ENCODE measurements at places on chromosomes 12 and 14. TPM values are rescaled to one million over a fixed set of nuclear protein-coding genes. Genes with fewer than 3 reads are reported as not detected.

Gene SRRM4
- not detected for total RNA-seq

Gene THTPA
- 22.2 TPM for total RNA-seq

Gene SNX6
- total RNA-seq, result 81.6 TPM

Gene ZFHX2
- 0.03 TPM for total RNA-seq

Gene DNAH10
- total RNA-seq, result 4.2 TPM

Gene PXN
- 24.5 TPM for total RNA-seq

Gene TMEM117
- total RNA-seq, result 6.2 TPM

Gene TRPV4
- total RNA-seq, result not detected

Gene TRIM9
- total RNA-seq, result 0.31 TPM

Gene CDK17
- 13.9 TPM for total RNA-seq

DNA sequence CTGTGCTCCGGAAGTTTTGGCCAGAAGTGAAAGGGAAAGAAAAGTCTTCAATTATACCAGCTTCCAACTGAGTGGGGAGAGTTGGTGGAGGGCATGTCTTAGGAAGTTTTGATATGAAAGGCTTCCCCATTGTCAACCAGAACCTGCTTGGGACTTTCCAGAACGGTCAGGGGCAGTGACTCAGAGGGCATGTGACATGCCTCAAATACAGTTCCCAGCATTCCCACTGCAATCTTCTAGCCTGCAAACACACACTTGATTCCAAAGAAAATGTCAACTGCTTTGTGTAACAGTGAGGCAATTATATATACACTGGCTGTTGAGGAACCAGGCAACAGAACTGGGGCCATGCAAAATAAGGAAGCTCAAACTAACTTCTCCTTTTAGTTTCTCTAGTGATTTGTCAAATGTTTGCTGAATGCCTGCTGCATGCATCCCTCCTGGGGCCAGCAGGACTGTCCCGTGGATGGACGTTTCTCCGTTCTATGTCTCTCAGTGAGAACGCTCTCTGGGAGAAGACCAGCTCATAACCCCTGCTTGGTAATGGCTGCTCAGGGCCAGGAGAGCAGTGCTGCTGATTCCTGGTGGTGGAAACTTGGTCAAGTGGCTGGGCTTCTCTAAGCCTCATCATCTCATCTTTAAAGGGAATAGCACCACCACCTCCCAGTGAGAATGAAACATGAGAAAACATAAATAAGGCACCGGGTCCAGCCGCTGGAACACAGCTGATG is 18.3 kb downstream of the SLC25A47 start:
- DNase-seq, result no peak

DNA sequence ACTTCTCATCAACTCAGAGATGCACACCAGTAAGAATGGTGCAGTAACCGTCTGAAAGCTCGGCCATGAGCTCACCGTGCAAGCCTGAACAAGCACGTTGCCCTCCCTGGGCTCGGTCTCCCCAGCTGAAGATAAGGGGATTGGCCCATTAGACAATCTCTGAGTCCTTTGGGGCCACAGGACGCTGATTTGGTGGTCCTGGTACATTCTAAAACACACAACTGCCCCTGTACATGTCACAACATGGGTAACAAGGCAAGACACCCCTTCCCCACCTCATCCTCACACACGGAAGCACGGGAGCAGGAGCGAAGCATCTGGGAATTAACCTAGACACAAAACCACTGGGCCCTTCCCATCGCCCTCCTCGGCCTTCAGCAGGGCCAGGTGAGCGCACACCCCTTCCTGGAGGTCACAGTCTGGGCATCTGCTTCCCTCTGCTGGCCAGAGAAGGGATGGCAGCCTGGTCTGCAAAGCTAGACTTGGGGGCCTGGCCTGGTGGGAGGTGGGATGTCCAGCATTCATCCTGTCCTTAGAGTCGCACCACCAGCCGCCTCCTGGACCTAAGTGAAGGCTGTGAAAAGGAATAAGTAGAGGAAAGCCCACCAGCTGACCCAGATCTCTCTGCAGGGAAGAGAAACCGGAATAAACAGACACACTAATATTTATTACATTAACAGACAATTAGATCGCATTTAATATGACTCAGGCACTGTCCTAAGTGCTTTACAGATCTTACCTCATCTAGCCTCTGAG is 18.9 kb upstream of the SMUG1 start:
- peak; percentile 71 for DNase-seq

DNA sequence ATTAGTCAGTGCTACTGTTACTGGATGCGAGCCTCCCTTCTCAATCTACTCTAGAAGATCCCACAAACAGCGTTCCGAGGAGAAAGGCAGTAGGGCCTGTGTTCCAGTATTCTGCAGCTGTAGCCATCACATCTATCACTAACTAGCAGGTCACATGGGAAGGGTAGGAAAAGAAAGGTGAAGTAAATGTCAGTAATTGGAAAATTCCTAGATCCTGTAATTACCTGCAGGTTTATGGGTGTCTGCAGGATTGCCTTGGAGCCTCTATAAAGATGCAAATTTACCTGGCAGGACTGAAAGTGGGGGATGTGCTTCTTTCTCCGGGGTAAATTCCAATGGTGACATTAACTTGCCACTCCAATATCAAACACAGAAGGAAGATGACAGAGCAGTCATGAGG is 77.8 kb downstream of the FERMT2 start:
- DNase-seq, result no peak

DNA sequence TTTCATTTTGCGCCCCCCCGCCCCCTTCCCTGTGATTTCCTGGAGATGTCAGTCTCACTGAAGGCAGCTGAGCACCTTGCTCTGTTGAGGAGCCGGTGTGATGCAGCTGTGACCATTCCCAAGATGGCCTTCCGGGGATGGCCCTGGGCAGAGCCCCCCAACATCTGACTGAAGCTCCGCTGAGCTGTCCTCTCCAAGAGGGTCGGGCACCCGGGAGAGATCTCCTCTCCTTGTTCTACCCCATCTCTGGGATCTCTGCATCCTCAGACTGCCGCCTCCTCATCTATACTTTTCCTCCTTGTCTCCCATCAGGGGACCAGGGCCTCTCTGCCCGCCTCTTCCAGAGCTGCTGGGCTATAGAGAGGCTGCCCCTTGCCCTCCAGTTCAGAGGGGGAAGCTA is 965 bp upstream of the SMOC1 start:
- no peak for DNase-seq

GRCh38 chr12:131530422-131530821 is 180.5 kb upstream of the SFSWAP start:
- DNase-seq, result no peak

GRCh38 chr14:39694341-39694740 is 262.1 kb upstream of the FBXO33 start:
- no peak for DNase-seq

GRCh38 chr14:56555921-56556570 is 23.6 kb upstream of the TMEM260 start:
- peak; percentile 56 for DNase-seq

DNA sequence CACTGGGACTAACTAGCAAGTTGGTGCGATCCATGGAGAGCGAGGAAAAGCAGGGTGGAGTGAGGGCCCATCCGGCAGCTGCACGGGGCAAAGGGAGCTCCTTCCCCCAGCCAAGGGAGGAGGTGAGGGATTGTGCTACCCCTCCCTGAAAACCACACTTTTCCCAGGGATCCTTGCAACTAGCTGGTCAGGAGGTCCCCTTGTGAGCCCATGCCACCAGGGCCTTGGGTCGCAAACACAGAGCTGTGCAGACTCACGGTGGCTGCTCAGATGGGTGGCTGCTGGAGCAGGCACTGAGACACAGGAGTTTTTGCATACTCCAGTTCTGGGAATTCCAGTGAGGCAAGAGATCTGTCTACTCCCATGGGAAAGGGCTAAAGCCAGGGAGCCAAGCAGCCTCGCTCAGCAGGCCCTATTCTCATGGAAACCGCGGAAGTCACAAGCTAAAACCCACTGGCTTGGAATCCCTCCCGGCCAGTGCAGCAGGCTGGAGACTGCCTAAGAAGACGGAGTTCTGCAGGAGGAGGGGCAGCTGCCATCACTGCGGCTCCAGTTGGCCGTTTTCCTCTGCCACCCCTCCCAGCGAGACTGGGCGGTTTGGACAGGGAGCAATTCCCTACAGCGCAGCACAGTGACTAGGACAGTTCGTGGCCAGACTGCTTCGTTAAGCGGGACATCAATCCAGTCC is 10.9 kb upstream of the ZNF705A start:
- peak; percentile 72 for DNase-seq

DNA sequence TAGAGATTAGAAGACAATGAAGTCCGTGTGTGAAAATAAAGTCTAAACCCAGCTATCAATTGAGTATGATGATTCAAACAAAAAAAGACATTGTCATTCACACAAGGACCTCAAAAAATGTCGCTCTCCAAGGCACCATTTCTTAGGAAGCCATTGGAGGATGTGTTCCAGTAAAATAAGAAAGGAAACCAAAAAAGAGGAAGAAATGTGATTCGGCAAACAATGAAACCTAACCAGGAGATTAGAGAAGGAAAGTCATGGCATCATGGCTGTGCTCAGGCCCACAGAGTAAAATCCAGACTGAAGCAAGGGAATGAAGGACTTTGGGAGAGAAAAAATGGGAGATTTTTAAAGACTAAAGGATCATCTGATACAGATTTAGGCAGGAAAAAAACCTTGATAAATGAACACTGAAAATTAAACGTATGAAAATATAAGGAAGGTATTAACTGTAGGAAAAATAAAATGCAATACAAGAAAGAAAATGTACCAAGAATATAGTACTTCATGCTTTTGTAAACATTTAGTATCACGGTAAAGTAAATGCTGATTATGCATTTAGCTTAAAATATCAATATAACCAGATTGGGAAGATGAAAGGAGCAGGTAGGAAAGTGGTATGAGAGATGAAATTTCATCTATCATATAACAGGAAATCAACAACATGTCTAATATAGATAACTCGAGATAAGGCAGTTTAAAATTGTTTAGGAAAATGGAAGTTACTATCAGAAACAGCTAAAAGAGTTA is 38.2 kb upstream of the MTHFD1 start:
- DNase-seq, result no peak

- DNase-seq, result no peak
Measured at GRCh38 chr14:103395244-103395643, 10.0 kb downstream of the MARK3 start.

GRCh38 chr14:88075269-88075981 is 70.5 kb downstream of the GPR65 start:
- DNase-seq, result no peak

DNA sequence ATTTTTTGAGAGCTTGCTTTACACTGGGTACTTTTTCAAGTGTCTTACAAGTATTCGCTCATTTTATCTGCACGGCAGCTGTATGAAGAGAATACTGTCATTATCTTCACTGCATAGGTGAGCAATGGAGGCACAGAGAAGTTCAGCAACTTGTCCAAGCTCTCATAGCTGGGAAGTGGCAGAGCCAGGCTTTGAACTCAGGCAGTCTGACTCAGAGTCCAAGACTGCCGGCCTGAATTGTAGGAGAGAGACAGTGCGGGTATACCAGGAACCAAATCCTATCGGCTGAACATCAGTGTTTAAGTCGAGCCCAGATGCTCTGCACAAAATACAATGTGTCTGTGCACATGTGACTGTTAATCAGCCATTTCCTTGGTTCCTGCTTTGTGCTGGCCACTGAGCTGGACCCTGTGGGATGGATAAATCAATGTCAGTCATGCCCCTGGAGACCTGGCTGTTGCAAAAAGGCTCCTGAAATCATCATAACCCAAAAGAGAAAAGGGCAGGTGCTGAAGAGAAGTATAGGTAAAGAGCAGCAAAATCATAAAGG is 474.6 kb downstream of the DPF3 start:
- DNase-seq, result no peak

DNA sequence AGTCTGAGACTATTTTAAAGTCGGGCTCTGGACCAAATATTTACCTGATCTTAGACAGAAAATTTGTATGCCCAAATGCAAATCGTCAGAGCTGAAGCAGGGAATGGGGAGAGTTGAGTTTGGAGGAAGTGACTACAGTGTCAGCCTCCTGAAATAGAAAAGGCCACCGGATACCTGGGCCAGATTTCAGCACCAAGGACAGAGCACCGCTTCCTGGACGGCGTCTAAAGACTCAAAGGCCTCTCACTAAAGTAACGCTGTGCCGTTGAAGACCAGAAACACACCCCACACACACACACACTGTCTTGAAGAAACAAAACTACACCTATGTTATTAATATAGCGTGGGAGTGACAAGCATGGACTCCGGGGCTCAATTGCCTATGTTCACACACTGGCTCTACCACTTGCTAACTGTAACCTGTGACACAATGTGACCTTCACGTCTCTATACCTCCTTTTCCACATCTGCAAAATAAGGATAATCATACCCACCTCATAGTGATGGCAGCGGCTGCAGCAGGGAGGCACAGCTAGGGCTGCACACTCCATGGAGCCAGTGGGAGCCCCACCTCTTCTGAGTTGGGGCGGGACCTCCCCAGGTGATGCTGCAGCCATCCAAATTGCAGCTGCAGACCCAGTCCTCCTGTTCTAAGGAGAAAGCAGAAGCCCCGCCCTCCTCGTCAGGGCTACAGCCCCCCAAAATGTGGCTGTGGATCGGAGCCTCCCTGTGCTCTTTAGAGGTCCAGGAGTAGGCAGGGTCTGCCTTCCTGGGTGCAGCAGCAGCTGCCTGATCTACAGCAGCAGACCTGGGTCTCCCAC is 35.6 kb downstream of the KRT76 start:
- DNase-seq, result peak; percentile 1

- DNase-seq, result no peak
Measured at GRCh38 chr12:14357486-14357885, 8.0 kb upstream of the ATF7IP start.

GRCh38 chr12:50824914-50825313 is 17.8 kb upstream of the TMPRSS12 start:
- DNase-seq, result no peak

- no peak for DNase-seq
Measured at GRCh38 chr14:74628418-74628817, 16.4 kb upstream of the LTBP2 start.

DNA sequence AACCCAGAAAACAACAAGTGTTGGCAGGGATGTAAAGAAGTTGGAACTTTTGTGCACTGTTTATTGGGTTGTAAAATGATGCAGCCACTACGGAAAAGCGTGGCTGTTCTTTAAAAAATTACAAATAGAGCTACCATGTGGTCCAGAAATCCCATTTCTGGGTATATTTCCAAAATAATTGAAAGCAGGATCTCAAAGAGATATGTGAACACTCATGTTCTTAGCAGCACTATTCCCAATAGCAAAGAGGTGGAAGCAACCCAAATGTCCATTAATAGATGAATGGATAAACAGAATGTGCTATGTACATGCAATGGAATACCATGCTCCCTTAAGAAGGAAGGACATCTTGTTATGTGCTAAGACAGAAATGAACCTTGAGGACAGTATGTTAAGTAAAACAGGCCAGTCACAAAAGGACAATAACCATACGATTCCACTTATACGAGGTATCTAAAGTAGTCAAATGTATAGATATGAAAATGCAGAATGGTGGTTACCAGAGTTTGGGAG is 249.5 kb downstream of the PHLDA1 start:
- DNase-seq, result no peak

GRCh38 chr14:58659846-58660245 is 22.1 kb downstream of the DACT1 start:
- DNase-seq, result no peak

Data from G401 (cell line).